ENCODE measurements at places on chromosomes 13 and 19.
A peak's percentile ranks its signal among the peaks of the same experiment; 100 is the strongest.

DNA sequence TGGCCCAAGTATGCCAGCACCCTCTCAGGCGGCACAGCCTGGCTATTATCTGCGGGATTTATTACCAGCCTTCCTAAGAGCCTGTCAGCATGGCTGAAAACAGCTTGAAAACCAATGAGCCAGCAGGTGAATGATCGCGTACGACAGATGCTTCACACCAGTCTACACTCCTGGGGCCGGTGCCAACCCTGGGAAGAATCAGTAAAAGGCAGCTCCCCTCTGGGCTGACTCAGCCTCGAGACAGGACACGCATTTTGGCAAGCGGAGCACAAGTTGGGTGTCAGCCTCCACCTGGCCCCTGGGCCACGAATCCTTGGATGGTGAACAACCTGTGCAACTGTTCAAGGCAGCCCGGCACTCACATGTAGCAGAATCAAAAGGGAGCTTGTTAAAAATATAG, 15.6 kb downstream of the EMP3 start:
- peak; percentile 99 for DNase-seq

- no peak for DNase-seq
Observed at GRCh38 chr19:40604647-40605215, 3.6 kb downstream of the LTBP4 start.

DNA sequence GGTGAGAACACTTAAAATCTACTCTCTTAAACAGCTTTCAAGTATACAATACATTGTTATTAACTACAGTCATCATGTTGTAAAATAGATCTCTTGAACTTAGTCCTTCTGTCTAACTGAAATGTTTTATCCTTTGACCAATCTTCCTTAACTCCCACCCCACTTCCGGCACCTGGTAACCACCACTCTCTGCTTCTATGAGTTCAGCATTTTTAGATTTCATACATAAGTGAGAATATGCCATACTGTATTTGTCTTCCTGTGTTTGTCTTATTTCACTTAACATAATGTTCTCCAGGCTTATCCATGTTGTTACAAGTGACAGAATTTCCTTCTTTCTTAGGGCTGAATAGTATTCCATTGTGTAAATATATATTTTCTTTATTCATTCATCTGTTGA, 144.1 kb upstream of the TRPC4 start:
- DNase-seq, result no peak

DNA sequence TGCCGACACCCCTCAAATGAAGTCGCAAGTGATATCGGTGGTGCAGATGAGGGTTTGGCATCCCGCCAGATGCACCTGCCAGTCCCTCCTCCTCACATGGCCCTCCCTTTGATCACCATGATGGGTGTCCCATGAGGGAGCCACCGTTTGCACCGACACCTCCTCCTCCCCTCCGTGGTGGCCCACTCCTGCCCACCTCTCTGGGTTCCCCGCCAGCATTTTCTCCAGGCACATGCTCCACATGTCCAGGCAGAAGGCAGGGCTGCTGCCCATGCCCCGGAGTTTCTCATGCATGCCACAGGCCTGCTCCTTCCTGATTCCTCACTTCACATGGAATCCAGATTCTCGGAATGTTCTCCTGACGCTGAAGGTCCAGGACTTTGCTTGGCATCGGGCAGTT, 49.3 kb downstream of the COL4A2 start:
- no peak for DNase-seq

- DNase-seq, result no peak
Observed at GRCh38 chr13:19838865-19839275, 24.6 kb downstream of the ZMYM5 start.

- DNase-seq, result peak; percentile 90
Observed at GRCh38 chr13:104301171-104301975, 1235.2 kb upstream of the SLC10A2 start.

GRCh38 chr19:46786236-46787039, 2.0 kb downstream of the SLC1A5 start:
- DNase-seq, result peak; percentile 47

DNA sequence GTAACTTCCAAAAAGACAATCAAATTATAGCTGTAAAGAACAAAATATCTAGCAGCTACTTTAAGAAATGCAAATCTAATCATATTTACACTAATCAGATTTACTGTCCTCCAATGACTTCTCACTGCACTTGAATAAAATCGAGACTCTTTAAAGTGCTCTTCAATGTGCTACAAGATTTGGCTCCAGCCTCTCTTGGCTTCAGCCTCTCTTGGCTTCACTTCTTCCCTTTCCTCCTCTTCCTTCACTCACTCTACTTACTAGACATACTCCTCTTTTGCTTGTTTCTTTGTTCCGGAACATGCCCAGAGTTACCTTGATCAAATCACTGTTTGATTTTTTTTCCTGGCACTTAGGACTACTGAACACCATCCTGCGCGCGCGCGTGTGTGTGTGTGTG, 495.4 kb downstream of the LMO7 start:
- DNase-seq, result no peak

DNA sequence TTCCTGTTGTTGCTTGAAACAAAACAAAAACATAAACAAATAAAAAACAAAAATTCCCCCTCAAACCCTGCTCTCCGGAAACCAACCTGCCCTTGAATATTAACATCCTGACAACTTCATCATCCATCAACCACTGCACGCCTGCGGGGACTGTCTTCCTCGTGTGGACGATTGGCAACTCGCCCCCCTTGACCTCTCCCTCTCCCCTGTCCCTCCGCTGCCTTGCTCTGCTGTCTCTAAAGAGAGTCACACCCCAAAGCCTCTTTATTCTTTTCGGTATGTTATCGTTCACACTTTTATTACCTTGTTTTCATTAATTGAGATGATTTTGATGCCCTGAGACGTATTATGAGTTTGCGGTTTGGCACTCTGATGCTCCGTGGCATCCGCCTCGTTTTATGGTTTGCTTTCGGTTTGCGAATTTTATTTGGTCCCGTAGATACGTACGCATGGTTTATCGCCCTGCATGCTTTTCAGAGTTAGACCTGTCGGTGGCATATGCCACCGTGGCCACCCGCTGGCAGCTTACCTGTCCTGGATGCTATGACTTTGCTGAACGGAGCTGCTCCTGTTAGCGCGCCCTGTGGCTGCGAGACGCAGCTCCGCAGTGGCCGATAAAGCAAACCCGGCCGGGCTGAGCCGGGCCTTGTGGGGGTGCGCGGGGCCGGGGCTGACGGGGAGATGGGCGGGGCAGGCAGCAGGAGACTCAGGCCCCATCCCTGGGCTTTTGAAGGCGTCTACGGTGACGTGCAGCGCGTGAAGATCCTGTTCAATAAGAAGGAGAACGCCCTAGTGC, 10.6 kb downstream of the PTBP1 start:
- no peak for DNase-seq

GRCh38 chr13:37485756-37486155, 112.8 kb downstream of the POSTN start:
- DNase-seq, result no peak

DNA sequence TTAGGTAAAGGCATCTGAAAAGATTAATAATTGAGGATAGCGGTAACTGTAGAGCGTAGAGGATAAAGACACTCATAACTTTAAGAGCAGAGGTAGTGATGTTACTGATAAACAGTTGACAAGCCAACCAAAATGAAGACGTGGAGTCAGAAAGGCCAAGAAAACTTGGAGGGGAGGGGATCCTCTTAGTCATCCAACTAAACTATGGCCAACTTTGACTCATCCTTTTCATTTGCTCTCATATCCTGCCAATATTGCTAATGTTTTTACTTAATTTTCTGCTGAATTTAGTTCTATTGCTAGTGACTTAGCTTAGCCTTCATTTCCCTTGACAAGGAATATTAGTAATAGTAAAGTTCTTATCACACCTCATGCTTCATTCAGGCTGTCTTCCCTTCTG, 13.4 kb downstream of the ITGBL1 start:
- no peak for DNase-seq

DNA sequence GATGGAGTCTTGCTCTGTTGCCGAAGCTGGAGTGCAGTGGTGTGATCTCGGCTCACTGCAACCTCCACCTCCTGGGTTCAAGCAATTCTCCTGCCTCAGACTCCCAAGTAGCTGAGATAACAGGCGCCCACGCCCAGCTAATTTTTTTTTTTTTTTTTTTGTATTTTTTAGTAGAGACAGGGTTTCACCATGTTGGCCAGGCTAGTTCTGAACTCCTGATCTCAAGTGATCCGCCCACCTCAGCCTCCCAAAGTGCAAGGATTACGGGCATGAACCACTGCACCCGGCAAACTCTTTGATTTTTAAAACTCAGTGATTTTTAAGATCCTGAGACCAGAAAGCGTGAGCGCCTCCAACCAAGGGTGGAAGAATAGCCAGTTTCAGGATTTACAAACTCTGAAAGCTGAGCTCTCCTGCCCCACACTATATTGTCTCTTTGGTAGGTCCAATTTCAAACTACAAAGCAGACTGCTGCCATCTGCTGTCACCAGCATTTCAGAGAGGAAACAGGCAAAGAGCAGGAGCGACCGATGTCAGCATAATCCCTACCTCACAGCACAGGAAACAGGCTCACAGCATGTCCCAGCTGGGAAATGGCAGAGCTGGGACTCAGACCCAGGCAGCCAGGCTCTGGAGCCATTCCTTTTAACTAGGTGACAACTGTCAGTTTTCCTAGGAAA, 9.2 kb downstream of the NOSIP start:
- no peak for DNase-seq

GRCh38 chr13:36413161-36413560, 19.1 kb upstream of the CCNA1 start:
- DNase-seq, result no peak

- DNase-seq, result no peak
Observed at GRCh38 chr13:41028051-41028450, 8.9 kb upstream of the ELF1 start.

- DNase-seq, result no peak
Observed at GRCh38 chr13:52992110-52992509, 36.5 kb upstream of the OLFM4 start.

GRCh38 chr19:5536337-5536894, 31.3 kb downstream of the TINCR start:
- DNase-seq, result peak; percentile 63

DNA sequence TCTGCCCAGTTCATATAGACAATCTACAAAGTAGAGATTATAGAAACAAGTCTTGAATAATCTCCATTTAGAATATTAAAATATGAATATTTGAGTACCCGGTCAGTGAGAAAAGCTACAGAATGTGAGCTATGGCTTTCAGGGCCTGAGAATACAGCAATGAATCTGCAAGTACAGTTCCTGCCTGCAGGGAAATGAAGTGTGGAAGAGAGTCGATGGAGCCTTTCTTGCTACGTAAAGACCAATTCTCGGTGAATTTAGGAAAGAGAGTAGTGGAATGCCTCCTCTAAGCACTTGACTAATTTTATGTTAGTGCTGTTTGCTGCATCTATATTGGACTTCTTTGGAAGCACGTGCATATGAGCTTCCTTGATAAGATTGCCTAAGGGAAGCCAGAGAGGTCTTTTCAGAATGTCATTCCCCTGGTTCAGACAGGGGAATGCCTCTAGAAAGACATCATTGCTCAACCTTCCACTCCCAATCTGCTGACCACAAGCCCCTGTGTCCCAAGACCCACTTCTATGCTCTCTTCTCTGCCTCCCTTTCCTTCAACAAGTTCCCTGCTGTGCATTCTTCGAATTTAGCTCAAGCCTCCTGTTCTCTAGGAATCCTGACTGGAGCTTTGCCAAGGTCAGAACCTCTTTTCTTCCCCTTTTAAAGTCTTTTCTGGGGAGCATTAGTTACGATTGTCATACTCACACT, 41.9 kb downstream of the GPC6 start:
- no peak for DNase-seq

DNA sequence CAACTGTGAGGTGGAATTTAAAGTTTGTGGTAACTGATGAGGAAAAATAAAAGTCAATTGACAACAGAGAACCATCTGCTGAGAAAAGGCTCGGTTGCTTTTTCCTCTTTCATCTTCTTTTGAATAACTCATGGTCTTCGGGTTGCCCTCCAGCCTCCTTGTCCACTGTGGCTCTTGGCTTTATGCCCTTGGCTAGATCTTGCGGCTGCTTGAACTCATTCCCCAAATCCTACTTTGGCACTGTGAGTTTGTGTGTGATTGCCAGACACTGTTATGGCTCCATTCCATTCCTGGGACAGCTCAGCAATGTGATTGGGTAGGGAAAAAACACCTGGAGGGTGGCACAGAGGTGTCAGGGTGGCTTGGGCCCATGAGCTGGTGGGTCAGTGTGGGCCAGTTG, 387.4 kb downstream of the DLEU7 start:
- DNase-seq, result peak; percentile 26

- DNase-seq, result no peak
Observed at GRCh38 chr13:88701551-88701950, 1030.4 kb downstream of the SLITRK5 start.

DNA sequence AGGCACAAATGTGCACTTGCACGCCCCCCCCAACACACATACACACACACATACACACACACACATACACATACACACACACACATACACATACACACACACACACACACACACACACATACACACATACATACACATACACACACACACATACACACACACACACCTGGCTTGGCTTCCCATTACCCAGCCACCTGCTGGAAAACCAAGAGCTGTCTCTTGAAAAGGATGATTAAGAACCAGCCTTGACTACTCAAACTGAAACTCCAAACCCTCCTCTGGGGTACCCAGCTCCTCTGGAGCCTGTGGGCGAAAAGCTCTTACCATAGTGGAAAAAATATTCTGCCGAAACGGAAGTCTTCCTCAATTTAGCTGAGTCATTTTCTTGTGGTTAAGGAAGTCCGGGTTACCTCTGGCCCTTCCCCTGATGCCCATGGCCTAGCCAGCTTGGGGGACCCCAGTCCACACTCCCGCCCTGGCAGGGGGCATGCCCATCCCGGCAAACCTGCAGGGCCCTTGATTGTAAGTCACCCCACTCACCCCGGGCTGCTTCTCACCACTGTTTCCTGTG, 21.9 kb downstream of the CEBPA start:
- DNase-seq, result no peak

DNA sequence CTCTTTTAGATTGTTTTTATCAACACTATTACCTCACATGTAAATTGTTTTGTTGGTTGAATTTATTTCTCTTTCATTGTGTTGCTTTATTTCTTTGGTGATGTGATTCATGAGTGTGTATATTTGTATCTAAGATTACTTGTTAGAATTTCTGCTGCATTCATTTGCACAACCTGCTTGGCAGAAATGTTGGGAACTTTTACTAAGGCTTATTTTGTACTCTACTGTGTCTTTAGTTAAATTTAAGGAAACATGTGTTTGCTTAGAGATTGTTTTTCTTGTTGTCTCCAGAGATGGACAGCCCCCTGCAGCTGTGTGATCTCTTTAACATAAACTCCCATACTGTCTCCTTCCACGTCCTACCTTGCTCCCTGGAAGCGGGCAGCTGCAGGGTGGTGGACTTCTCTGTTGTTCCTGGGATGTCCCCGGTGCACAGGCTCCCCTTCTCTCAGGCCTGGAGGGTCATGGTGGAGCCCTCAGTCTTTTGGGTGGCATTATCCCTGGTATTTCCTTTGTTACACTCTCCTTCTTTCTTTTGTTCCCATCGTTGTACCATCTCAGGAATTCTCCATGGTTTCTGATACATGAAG, 212.0 kb upstream of the SPRY2 start:
- no peak for DNase-seq

- DNase-seq, result no peak
Observed at GRCh38 chr13:37601648-37602440, 3.3 kb upstream of the POSTN start.

GRCh38 chr19:4589579-4590410, 30.3 kb upstream of the SEMA6B start:
- DNase-seq, result no peak

GRCh38 chr19:442085-442484, 18.7 kb downstream of the SHC2 start:
- no peak for DNase-seq

GRCh38 chr19:3780786-3781304, 5.3 kb downstream of the MATK start:
- DNase-seq, result no peak

GRCh38 chr13:26300140-26300539, 46.2 kb downstream of the CDK8 start:
- DNase-seq, result no peak

GRCh38 chr13:49146950-49147355, 73.2 kb upstream of the MLNR start:
- no peak for DNase-seq
